ENCODE measurements at places on chromosomes 1 and 21.

- no peak for DNase-seq
Measured at GRCh38 chr1:185573677-185574076, 160.5 kb upstream of the HMCN1 start.

DNA sequence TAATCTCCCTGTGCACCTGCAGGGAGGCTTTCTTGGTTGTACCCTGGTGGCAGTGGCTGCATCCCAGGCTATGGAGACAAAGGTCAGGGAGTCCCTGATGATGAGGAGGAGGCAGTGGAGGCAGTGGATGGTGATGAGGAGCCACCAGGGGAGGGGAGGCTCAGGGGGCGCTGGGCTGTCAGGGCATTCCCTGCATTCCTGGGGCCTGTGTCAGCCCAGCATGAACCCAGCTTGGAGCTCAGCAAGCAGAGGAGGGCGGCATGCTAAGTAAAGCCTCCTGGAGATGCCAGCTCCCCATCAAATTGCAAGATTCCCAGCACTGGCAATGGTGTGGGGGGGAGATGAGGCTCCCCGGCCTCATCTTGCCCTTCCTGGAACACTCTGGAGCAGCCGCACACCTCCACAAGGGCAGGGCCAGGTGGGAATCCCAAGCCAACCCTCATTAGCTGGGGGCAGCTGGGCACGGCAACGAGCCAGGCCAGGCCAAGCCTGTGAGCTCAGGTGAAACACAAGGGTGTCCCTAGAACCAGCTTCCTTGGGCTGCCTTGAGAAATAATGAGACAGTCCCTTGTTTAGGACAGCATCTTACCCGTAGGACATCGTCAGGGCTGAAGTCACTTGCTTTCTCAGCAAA, 469.5 kb downstream of the MATN1 start:
- DNase-seq = no peak

- DNase-seq = no peak
Measured at GRCh38 chr1:119565131-119565772, 58.2 kb downstream of the HSD3B1 start.

- DNase-seq = no peak
Measured at GRCh38 chr1:11340233-11340632, 67.2 kb downstream of the UBIAD1 start.

- no peak for DNase-seq
Measured at GRCh38 chr1:24986372-24986965, 56.4 kb upstream of the RUNX3 start.

DNA sequence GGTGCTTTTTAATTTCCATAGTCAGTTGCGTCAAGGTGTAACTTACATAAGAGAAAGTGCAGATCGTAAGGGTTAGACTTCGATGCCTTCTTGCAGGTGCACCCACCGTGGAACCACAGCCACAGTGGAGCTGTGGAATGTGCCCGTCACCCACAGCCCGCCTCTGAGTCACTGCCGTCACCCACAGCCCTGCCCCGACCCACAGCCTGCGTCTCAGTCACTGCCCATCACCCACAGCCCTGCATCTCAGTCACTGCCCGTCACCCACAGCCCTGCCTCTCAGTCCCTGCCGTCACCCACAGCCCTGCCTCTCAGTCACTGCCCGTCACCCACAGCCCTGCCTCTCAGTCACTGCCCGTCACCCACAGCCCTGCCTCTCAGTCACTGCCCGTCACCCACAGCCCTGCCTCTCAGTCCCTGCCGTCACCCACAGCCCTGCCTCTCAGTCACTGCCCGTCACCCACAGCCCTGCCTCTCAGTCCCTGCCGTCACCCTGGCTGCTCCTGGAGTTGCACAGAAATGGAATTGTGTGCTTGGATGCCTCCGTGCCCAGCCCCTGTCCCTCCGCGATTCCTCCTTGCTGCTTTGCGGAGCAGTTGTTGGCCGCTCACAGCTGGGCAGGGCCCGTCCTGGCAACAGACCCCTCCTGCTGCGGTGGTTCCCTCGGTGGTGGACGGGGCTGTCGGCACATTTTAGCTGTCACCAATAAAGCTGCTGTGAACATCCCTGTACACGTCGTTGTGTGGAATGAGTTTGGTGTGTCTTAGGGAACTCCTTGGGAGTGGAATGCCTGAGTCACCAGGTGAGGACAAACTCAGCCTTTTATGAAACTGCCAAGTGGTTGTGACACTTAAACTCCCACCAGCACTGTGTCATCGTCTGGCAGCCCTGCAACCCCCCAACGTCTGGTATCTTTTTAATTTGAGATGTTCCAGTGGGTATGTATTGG, 44.9 kb upstream of the COL6A2 start:
- no peak for DNase-seq

DNA sequence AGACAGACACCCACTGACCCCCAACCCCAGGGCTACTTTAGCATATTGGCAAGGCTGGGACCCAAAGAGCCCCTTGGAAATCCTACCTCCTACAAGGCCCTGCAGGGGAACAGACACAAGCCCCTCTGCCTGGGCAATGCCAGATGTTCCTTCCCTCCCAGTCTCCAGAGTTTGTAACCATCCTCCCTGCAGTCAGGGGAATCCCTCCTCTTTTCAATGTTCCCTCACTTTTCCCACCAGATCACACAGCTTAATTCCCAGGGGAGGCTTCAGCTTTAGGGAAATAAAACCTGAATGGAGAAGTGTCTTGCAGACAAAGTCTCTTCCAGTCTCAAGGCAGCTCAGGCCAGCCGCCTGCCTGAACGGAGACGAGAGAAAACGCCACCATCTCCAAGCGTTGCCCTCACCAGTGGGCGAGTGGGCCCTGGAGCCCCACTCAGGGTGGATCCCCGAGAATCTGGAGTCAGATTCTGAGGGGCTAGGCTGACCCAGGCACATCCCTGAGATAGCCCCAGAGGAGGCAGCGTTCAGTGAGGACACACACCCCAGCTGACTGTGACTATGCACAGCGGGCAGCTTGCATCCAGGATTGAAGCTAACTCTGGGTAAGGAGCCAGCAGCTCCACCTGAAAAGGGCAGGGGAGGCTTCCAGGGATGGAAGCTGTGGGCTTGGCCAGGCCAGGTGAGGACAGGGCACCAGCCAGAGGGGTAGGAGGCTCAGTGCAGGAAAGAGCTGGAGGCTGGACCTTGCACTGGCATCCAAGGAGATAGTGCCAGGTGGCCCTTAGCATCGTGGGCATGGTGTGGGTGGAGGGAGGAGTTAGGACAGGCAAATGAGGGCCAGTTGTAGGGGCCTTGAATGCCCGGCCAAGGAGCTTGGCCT, 44.0 kb upstream of the ZC3H12A start:
- DNase-seq = no peak

GRCh38 chr1:147620543-147620942, 49.8 kb downstream of the ACP6 start:
- DNase-seq = no peak

DNA sequence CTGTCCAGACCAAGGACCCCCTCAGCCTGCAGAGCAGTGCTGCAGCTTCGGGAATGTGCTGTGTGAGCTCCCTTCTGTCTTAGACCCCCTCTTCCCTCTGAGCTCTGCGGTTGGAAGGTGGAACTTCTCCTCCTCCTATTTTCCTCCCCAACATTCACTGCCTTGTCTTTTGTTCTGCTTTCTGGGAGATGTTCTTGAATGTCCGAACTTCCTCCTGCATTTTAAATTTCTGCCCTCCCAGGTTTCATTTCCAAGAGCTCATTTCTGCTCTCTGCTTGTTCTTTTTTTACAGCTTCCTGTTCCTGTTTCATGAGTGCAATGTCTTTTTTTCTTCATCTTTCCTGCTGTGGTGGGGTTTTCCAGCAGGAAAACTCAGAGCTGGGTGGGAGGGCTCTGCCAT, 29.3 kb downstream of the RRP1 start:
- DNase-seq = no peak

DNA sequence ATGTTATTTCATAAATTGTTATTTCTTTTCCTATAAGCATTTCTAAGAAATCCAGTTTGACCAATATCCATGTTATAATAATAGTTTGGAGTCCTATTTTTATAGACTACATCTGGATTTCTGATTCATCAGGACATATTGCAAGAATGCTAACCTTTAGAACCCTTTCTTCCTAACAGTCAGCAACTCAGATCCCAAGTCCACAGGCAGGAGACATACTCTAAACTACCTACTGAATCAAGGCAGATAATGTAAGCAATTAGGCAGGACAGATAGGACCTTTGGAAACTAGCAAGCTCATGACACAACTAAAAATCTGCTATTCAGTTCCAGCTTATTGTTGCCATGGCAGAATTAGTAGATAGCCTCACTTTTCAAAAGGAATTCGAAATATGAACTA, 104.1 kb downstream of the DENND1B start:
- no peak for DNase-seq

DNA sequence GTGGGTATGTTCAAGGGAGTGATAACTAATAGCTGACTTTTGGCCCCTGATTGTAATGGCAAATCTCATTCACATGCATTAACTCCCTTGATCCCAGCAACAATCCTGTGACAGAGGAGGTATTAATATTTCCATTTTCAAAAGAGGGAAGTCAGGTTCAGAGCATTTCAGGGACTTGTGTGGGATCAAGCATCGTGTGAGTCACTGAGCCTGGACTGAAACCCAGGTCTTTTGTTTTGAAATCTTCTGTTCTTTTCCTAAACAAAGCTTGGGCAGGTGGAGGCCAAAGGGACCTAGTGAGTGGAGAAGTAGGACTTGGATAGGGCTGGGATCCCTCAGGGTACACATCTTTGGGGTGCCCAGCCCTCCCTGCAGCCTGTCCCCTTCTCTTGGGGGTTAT, 37.9 kb downstream of the ETNK2 start:
- DNase-seq = no peak
